Activated CD4-positive, alpha-beta T cell treated with anti-CD3 and anti-CD28 coated beads, Interleukin-2, amount 50 U/mL, for 48 hours (primary cell): ENCODE measurements at places on chromosomes 13 and 19.

- DNase-seq, result no peak
Observed at GRCh38 chr13:38530492-38530891, 156.4 kb upstream of the FREM2 start.

DNA sequence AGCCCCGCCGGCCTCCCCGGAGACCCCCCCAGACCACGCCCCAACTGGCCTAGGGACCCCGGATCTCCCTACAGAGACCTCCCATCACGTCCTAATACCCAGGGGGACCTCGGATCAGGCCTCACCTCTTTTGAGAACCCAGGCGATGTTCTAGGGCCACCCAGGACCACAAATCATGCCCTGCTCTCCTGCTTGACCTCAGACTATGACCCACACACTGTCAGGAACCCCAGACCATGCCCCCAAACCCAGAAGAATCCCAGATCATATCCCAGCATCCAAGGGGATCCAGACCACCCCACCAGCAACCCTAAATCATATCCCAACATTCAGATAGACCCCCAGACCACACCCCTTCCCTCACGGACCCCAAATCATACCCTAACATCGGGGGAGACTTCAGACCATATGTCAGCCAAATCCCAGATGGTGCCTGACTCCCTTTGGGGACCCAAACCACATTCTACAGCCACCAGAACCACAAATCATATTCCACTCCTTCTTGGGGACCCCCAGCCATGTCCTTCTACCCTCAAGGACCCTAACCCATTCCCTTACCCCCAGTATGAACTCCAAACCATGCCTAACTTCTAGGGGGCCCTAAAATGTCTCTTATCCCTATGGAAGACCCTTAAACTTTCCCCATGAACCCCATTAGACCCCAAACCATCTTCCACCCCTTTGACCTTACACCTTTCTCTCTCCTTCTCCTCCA, 611 bp upstream of the LRFN1 start:
- DNase-seq, result no peak

DNA sequence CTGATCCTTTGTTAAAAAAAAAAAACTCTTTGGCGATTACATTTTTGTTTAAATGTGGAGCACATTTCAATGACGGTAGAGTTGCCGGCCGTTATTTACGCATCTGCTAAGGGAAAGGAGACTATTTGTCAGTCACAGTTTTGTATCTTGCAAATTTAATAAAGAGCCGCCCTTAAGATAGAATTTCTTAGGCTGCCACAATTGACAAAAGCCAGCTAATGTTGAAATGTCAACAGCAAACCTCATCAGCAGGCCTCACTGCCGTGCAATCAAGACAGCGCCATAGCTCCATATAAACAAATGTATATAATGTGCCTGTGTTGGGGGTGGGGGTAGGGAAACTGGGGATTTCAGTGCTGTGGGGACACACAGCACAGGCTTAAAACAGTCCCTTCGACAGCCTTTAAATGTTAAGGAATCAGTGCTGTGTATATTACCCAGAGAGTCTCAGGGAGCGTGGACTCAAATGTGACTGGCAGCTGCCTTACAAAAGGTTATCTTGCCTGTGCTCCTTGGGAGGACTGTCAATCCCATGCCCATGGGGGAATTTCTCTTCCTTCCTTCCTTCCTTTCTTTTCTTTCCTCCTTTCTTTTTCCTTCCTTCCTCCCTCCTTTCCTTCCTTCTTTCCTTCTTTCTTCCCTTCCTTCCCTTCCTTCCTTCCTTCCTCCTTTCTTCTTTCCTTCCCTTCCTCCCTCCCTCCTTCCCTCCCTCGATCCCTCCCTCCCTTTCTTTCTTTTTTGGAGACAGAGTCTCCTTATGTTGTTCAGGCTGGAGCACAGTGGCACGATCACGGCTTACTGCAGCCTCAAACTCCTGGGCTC, 108.0 kb downstream of the URI1 start:
- no peak for DNase-seq

DNA sequence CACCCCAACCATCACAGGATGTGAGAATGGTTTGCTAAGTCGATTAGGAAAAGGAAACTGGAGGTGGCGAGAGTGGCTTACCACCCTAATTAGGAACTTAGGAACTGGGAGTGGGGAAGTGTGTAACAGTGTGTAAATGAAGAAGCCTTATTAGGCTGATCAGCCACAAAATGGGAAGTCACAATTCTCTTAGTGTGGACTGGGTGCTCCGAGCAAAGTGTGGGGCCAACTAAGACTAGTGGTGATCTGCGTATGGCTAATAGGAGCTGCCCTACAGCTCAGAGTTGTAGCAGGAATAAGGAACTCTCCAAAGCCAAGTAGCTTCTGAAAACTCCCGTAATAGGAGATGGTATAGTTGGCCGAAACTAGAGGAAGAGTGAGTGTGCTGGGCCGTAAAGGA, 7.6 kb downstream of the SIGLEC11 start:
- DNase-seq, result no peak

GRCh38 chr13:41107584-41108014, 25.0 kb downstream of the KBTBD6 start:
- DNase-seq, result no peak

DNA sequence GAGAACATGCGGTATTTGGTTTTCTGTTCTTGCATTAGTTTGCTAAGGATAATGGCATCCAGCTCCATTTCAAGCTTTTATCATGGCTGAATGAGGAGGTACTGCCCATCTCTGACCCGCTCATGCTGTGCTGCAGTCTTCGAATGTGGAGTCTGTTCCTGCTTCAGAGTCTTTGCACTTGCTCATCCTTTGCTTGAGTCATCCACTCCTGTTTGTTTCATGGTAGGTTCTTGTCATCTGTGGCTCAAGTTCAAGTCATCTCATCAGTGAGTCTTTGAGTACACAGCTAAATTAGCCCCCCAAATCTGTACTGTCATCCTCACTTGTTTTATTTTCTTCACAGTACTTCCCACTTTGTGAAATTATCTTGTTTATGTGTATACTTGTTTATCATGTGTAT, 5.4 kb downstream of the UCHL3 start:
- no peak for DNase-seq

- no peak for DNase-seq
Observed at GRCh38 chr13:42906257-42906656, 85.8 kb downstream of the EPSTI1 start.

DNA sequence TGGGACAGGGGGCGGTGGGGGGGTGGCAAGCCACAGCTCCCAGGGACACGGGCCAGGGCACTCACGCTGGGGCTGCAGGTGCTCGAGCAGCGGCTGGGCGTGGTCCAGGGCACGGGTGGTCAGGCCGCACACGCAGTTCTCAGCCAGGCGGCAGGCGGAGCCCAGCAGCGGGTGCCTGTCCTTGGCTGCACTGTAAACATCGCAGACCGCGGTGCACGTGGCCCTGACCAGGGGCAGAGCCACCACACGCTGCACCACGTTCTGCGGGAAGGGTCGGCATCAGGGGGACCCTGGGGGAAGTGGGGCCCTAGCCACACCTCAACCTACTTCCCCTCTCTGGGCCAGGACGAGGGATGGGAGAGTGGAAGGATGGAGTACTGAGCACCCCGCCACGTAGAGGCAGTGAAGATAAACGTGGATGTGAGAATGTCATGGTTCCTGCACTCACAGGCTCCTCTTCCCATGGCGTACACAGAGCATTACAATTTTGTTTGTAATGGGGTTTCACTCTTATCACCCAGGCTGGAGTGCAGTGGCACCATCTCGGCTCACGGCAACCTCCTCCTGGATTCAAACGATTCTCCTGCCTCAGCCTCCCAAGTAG, 3.4 kb downstream of the PLIN5 start:
- DNase-seq, result no peak

- DNase-seq, result peak; percentile 56
Observed at GRCh38 chr19:55206664-55207500, 2.4 kb downstream of the PTPRH start.
